ENCODE measurements at places on chromosomes 2 and 18.

- no peak for DNase-seq
Measured at GRCh38 chr2:69765096-69765380, 23.1 kb downstream of the ANXA4 start.

DNA sequence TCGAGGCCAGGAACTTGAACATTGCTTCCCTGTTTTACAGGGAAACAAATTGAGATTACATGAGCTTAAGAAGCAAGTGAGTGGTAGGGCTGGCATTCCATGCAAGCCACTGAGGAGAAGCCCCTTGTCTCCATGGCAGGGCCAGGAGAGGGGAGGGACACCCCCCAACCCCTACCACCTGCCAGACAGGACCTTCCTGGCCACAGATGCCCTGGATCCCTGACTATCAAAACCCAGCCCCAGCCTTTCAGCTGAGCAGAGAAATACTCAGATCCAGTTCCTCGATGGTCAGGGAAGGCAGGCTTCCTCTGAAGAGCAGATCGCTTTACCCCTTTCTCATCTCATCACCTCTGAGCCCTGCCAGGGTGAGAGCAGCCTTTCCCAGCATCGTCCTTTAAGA is 53.8 kb upstream of the ALPP start:
- no peak for DNase-seq

DNA sequence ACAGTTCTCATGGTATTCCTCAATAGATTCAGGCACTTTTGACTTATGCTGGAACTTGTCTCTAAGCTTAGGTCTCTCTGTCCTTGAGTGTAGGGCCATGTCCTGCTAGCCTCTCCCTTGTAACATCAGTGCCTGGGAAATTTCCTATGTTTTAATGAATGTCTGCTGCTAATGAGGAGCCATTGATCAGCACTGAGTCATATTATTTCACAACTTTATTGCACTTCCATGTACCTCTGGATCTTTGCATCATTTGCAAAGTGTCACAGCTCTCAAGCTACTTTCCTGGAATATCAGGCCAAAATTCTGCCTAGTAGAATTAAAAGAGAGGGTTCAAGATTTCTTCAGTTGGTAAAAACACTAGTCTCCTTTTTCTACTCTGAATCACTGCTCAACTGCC is 102.5 kb downstream of the GAREM1 start:
- DNase-seq = no peak

DNA sequence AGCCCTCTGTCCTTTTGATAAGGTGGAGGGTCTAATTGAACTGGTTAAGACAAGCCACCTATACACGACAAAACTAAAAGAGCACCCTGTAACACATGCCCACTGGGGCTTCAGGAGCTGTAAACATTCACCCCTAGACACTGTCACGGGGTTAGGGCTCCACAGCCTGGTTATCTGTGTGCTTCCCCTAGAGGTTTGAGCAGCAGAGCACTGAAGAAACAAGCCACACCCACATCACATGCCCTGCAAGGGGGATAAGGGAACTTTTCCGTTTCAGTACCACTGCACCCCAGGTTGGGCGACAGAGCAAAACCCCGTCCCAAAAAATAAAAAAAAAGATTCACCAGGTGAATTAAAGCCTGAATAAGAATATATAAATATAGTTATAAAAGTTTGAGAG is 913.7 kb upstream of the ACVR2A start:
- DNase-seq = no peak

DNA sequence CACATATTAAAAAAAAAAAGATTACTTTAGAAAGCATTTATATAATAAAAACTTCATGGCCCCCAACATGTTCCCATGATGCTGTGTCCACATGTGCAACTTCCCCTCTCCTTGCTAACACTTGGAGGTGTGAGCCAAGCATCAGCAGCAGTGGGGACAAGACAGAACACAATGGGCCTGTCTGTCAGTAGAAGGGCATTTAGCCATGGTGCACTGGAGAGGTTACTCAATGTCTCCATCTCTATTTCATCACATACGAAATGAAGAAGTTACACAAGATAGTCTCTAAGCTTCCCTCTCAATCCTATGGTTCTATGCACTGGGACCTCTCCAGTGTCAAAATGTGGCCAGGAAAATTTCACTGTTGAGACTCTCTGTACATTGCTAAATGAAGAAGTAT is 2.5 kb downstream of the VIT start:
- no peak for DNase-seq

- DNase-seq = no peak
Measured at GRCh38 chr18:68916734-68917133, 118.9 kb downstream of the CCDC102B start.

DNA sequence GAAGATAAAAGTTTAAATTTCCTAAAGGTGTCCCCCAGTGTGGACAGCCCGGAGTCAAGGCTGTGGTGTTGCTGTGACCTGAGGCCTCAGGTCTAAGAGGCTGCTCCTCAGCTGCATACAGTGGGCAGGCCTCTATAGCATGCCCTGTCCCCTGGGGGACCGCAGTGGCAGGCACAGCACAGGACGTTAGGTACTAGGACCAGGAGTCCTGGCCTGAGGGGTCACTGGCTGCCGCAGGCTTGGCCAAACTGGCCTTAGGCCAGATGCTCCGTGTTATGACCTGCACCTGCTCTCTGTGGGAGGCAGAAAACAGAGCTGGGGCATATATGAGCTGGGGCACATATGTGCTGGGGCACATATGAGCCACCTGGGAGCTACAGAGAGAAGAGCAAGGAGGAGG is 21.2 kb upstream of the MAL start:
- DNase-seq = no peak

DNA sequence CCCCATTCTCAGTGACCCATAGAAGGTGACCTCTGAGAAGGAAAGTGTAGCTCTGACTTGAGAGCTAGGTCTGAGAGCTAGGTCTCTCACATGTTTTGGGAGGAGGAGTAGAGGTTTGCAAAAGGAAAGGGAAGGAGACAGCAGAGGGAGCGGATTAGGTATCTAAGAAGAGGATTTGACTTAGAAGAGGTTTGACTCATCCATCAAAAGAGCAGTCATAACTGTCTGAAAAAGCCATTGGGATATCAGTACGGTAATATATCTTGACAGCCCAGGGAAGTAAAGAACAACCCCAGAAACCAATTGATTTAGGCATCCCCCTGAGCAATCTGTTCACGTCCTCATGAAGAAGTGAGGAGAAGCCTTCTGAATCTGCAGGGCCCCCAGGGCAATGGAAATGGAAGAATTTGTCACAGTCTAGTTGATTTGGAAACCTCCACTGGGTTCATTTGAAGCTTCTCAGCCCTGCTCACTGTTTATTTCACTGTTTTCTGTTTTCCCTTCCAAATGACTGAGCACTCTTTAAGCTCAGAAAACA is 19.3 kb downstream of the OXER1 start:
- no peak for DNase-seq

- DNase-seq = no peak
Measured at GRCh38 chr18:2103299-2103698, 468.0 kb downstream of the METTL4 start.

- no peak for DNase-seq
Measured at GRCh38 chr18:42632801-42633200, 482.7 kb downstream of the RIT2 start.

DNA sequence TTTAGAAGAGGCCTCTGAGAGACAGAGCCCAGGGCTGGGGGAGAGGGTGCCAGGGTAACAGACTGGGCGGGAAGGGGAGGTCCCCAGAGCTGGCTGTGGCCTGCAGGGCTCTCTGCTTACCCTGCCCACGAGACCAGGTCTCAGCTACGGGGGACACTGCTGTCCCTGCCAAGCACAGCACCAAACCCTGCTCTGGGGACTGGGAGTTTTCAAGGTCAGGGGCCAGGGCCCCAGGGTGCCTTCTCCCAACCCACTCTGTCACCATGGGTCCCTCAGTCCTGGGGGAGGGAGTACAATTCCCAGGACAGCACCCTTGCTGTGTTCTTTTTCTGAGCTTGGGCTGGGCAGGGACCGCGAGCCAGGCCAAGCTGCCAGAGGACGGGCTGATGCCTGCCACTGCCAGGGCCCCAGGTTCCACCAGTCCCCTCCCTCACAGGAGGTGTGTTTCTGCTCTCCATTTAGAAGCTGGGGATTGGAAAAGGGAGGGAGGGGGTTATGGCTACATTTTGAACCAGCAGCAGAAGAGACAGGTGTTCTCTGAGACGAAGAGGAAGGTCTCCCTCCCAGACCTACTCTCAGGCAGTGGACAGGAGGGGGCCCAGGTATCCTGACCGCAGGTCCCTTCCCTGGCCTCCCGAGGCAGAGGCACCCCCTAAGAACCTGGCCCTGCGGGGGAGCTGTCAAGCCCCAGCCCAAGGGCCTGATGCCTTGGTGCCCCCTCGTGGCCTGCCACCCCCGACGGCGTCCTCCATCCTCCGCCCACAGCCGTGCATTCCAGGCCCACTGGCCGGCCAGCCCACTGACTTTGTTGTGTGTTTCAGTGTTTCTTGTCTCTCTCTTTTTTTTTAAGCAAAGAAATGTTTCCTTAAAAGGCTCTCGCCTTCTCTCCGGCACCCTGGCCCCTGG is 80.4 kb downstream of the TNS1 start:
- DNase-seq = peak; percentile 54

GRCh38 chr2:122019724-122020123 is 264.3 kb downstream of the TSN start:
- DNase-seq = no peak

GRCh38 chr18:10431680-10432079 is 22.8 kb upstream of the APCDD1 start:
- DNase-seq = no peak

GRCh38 chr18:79586436-79587225 is 93.0 kb upstream of the CTDP1 start:
- no peak for DNase-seq

- DNase-seq = no peak
Measured at GRCh38 chr2:32416519-32416918, 59.7 kb downstream of the BIRC6 start.

DNA sequence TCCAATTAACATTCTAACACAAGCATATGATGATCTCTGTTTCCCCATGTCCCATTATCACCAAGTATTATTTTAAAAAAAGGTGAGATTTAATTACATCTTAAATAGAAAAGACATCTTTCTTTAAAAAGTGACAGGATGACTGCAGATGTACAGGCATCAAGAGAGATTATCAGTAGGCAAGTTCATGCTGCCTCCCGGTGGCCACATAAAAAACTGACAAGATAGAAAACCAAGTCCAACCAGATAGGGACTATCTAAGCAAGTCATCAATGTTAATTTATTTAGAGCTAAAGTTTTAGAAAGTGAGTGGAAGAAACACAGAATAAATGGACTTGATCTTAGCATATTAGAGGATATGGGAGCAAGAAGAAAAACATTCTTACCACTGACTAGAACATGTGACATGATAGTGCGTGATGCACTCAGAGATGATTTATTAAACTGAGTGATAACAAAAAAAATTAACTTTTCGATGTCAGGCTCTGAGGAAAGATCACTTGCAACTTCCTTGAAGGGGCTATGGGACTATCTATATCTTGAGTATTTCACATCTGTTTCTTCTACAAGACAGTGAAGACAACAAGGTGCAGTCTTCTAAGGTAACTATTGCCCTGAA is 5.4 kb upstream of the TDRD15 start:
- DNase-seq = no peak

- DNase-seq = no peak
Measured at GRCh38 chr18:36493349-36494159, 196.0 kb downstream of the FHOD3 start.

DNA sequence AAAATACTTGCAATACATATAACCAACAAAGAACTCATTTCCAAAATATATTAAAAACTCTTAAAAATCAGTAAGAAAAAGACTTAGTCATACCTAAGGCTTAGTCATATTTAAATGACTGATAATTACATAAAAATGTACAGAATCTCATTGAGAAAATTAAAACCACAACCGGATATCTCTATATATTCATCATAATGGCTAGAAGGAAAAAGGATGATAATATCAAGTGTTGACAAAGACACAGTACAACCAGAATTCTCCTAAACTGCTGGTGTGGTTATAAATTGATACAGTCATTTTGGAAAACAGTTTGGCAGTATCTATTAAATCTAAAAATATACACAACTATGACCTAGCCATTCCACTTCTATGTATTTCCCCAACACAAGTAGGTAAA is 27.1 kb upstream of the IHH start:
- no peak for DNase-seq

DNA sequence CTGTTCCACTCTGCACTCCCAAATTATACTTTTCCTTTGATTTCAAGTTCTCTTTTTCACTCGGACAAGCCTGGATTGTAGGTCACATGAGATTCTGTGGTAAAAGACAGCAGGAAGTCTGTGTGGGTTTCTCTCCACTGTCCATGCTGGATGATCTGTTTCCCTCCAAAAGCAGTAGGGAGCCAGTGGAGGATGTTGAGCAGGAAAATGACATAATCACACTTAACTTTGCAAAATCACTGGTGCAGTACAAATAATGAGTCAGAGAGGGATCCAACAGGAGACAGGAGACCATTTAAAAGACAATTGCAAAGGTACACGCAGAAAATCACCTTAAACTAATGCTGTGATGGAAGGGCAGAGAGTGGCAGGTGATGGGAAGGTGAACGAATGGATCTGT is 301.3 kb downstream of the ZNF407 start:
- DNase-seq = peak; percentile 48

- no peak for DNase-seq
Measured at GRCh38 chr2:199462347-199462955, 4.7 kb upstream of the SATB2 start.

- no peak for DNase-seq
Measured at GRCh38 chr2:176118601-176119339, 2.2 kb downstream of the HOXD10 start.

DNA sequence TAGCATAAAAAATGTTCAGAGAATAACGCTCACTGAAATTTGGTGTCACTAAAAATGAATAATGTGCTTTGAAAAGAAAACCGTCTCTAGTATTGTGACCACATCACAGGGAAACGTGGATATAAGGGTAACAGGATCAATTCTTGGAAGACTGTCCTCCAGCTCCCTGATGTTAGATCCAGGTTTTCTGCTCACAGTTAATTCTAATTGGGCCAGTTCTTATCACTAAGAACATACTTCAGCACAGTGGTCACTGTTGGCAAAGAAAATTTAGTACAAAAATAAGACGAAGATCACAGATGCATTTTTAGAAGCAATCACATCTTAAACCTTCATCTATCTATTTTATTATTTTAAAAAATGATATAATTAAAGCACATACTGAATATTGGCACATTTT is 57.0 kb upstream of the CD226 start:
- peak; percentile 72 for DNase-seq

DNA sequence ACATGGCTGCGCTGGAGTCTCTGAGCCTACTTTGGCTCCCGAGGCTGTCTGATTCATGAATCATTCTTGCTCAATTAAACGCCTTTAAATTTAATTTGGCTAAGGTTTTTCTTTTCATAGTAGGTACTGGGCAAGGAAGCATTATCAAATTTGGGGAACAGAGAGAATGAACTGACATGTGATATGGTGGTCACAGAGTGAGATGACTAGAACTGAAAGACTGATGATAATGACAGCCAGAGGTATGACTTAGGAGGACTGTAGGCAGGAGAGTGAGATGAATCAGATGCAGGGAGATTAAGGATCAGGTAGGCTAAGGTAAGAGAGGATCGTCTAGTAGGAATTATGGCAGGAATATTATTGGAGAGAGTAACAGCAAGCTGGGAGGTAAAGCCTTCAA is 40.9 kb upstream of the ST8SIA3 start:
- DNase-seq = no peak

DNA sequence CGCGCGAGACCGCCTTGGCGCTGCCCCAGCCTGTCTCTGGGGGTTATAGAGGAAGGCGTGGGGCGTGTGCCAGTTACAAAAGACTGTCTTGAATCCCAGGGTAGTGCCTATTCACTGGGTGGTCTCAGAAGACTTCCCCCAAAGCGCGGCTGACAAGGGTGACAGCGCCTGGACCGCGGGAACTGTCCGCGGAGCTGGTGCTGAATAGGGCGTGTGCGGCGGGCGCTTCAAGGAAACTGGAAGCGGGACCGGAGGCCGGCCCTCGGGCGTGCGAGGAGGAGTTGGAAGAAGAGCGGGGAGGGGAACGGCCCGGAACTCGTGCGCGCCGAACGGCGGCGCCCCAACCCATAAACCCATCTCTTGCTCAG is 2.3 kb downstream of the EGR4 start:
- peak; percentile 36 for DNase-seq

Data from astrocyte (in vitro differentiated cells and primary cell).